ENCODE measurements at places on chromosomes 5 and 9.

GRCh38 chr9:125649826-125650225, 57.2 kb downstream of the MAPKAP1 start:
- no peak for DNase-seq

- peak; percentile 36 for DNase-seq
These were observed 6.9 kb downstream of the ANXA6 start for GRCh38 chr5:151150471-151151262.

- no peak for DNase-seq
These were observed 350.3 kb upstream of the ACTBL2 start for GRCh38 chr5:57832875-57833274.

DNA sequence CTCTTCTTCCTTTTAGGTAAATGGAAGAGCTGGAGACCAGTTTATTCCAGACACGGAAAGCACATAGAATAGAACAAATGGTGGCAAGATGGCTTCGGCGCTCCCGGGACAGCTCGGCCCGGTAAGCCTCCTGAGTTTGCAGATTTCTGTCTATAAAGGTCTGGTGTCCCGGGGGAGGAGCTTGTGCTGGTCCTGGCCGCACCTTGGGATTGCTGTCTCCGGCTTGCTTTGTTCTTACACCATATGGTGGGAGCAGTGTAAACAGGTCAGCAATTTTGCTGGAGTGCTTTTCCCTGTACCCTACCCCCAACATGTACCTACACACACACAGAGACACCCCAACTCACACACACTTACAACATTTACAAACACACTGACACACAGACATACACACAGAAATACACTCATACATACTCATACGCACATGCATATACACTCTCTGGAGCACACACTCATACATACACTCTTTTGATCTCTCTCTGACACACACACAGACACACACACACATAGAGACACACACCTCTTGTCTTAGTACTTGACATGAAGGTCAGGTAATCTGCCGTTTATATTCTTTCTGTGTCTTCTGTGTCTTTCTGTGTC, 42.0 kb downstream of the FRMPD1 start:
- no peak for DNase-seq

GRCh38 chr5:145484158-145484557, 351.0 kb downstream of the PRELID2 start:
- DNase-seq = no peak

- DNase-seq = no peak
These were observed 190.7 kb downstream of the CCDC171 start for GRCh38 chr9:15743512-15743911.

- no peak for DNase-seq
These were observed 268.3 kb upstream of the WWC1 start for GRCh38 chr5:168023191-168023590.

- DNase-seq = no peak
These were observed 5.4 kb downstream of the PUM3 start for GRCh38 chr9:2838371-2839000.

- DNase-seq = no peak
These were observed 34.7 kb upstream of the TGFBI start for GRCh38 chr5:135993880-135994636.

DNA sequence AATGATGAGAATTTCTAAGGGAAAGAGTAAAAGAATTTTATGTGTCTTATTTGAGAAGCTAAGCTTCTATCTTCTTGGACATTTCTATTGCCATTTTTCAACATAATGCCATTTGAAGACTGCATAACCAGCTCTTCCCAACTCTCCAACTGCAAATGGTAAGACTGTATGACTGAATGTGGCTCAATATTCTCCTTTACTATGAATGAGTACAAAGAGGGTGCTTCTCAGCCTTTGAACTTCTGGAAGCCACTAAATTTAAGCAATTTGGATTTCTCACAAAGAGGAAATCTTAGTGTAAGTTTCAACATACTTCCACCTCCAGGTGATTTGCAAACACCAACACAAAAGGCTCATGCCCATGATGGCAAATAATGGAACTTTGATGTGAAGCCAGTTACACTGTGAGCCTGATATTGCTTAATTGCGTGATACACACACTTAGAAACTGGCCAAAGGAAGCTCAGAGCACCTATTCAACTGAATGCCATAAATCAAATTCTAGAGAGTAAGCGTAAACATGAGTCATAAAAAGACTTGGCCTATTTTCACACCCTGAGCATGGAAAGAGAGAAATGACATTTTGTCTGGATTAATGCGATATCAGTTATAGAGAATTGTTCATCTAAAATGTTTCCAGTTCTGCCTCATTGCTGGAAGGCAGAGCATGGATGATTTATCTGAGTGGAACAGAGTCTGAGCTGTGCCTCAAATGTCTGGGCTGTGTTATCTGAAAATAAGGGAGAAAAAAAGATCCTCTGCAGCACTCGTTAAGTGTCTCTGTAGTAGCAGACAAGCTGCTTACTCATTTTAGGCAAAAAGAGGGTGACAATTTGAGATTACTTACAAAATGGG, 145.3 kb downstream of the PLK2 start:
- no peak for DNase-seq

- no peak for DNase-seq
These were observed 9.3 kb upstream of the RAPGEF6 start for GRCh38 chr5:131644370-131644769.

- no peak for DNase-seq
These were observed 2.5 kb downstream of the TJP2 start for GRCh38 chr9:69176471-69177171.

DNA sequence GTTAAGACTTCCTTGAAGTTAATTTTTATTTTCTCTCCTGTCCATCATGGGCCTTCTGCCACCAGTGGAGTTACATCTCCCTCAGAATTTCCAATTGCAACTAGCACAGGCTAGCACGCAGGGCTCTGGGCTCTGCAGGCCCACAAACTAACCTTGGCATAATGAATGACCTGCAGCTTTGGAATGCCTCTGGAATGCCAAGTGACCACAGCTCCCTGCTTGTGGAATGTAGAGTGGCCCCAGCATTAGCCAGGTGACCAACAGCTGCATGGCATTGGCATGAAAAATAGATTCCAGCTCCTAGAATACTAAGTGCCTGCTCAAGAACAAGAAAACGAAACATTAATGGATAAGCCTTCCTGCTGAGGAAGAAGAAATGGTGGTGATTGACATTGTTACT, 726.1 kb downstream of the BRINP1 start:
- DNase-seq = no peak

GRCh38 chr9:130990978-130991777, 17.8 kb upstream of the LAMC3 start:
- DNase-seq = no peak

- no peak for DNase-seq
These were observed 60.9 kb downstream of the CXXC5 start for GRCh38 chr5:139708877-139709581.

GRCh38 chr9:86219606-86220005, 39.9 kb downstream of the C9orf153 start:
- no peak for DNase-seq

- no peak for DNase-seq
These were observed 27.3 kb upstream of the TGFBI start for GRCh38 chr5:136001466-136001981.

DNA sequence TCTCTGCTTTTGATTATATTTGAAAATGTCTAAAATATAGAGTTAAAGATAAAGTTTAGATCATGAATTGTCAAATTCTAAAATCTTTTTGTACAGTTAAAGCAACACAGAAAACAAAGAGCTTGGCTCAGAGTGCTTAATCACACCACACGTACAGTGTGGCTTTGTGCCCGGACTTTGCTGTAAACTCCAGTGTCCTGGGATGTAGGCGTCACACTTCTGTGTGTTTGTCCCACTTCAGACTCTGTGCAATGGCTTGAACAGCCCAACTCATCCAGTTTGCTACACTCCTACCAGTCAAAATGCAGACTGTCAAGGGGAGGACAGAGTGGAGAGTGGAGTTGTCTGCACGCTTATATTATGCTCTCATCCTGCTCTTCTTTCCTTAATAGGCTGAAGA, 45.3 kb downstream of the SMARCA2 start:
- no peak for DNase-seq

- DNase-seq = no peak
These were observed 364.2 kb upstream of the RPS23 start for GRCh38 chr5:82642313-82642712.

DNA sequence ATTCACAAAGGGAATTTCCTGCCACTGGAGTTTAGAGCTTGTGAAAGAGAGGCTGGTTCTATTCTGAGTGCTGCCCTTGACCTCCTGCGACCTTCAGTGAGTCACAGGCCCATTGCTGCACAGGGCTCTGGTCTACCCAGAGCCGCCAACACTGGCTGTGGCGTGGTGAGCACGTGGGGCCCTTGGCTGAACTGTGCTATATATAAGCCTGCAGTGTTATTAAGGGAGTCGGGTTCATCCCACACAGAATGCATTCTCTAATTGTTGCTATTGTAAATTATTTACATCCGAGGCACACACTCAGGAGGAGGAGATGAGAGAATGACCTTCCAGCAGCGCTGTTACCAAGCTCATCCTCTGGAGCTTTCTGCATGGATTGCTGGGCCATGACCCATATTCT, 47.1 kb downstream of the BRINP1 start:
- DNase-seq = no peak

DNA sequence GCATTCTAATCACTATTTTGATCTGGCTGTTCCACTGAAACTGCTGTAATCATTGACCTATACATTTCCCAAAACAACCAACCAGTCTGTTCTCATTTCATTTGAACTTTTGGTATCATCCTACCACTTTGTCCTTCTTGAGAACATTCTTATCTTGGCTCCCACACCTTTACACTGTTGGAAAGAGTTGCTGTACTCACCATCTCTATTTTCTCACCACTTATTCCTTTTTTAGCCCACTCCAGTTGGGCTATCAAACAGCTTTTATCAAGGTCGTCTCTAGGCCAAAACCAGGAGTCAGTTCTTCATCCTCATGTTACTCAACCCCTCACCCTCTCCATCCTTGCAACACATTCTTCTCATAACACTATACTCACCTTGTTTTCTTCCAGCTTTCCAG, 170.1 kb downstream of the KDM4C start:
- DNase-seq = no peak

DNA sequence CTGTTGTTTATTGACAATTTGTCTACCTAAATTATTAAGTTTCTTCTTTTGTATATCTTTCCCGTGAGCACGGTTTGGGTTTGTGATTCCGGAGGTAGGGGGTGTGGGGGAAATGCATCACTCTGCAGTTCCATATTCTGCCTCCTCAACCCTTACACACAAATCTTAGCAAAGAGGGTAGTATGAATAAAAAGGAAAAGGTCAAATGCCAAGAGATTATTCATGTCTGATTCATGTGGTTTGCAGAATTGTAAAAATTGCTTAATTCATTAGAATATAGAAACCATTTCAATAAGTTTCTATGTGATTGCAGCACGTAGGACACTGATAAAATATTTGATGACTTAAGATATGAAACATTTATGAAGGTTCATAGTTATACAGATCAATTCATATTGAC, 601.9 kb downstream of the SEMA5A start:
- DNase-seq = no peak

GRCh38 chr9:9973062-9973461, 639.7 kb downstream of the PTPRD start:
- DNase-seq = no peak

DNA sequence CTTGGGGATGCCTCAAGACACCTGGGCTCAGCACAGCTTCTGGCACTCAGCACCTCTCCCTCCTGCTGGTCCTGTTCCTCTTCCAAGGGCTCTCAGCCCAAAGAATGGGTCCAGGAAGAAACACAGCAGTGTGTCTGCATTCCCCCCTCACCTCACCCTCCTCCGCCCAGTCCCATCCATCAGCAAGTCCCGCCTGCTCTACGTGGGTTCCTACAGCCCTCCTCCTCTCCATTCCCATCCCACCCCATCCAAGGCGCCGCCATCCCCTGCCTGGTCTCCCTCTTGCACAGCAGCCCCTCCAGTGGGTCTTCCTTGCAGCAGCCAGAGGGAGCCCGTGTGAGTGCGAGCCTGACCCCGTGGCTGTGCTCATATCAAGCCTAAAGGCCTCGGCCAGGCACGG, 52.3 kb upstream of the RPL26L1 start:
- DNase-seq = no peak

GRCh38 chr9:93968451-93969327, 13.5 kb upstream of the BARX1 start:
- DNase-seq = no peak

GRCh38 chr9:12014488-12014887, 678.7 kb upstream of the TYRP1 start:
- DNase-seq = no peak

GRCh38 chr9:90964101-90965020, 162.7 kb downstream of the SYK start:
- DNase-seq = no peak

- peak; percentile 39 for DNase-seq
These were observed 220.4 kb downstream of the ARRDC3 start for GRCh38 chr5:91162534-91163381.

GRCh38 chr9:129436751-129437625, 183.9 kb downstream of the C9orf50 start:
- no peak for DNase-seq

- no peak for DNase-seq
These were observed 59.6 kb upstream of the SLC1A1 start for GRCh38 chr9:4430432-4431261.

DNA sequence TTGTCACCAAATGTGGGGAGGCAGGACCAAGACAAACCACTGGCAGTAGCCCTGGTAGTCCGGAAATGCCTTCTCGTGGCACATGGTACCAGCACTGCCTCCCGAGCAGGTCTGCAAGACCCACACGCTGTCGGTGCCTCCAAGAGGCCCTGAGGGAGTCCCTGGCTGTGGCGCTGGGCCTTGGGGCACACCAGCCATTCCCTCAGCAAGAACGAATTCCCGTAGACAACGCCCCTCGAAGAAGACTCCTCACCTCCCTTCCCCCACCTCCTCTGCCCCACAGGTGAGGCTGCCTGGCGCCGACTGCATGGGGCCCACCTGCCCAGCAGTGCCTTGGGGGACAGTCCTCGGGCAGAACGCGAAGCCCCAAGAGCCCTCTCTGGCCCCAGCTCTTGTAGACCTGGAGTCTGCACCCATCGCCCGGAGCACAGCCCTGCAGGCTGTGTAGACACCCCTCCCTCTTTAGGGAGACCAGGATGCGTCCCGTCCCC, 56.0 kb downstream of the EXD3 start:
- no peak for DNase-seq

DNA sequence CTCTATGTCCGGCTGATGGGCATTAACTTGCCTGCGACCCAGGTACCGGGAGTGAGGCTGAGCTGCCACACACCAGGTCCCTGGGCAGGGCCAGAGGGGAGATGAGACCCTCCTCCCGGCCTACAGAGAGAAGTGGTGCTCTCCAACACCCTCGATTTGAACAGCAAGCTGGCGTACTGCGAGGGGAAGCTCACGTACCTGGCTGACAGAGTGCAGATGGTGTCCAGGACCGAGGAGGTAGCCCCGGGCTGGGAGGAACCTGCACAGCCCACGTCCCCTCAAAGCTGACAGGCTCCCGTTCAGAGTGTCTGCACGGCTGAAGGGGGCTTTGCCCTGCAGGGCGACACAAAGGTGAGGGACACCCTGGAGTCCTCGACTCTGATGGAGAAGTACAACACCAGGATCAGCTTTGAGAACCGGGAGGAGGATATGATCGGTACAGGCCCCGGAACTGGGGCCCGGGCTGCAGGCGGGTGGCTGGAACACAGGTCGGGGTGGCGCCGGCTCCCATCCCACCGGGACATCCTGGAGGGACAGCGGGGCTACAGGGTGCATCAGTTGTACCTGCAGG, 1.0 kb upstream of the RABL6 start:
- no peak for DNase-seq

Data from stimulated activated CD8-positive, alpha-beta memory T cell treated with anti-CD3 and anti-CD28 coated beads, Interleukin-4, amount 100 ng/mL, for 4 hours (primary cell).